ENCODE measurements at places on chromosomes 2 and 18.

- DNase-seq, result no peak
Measured at GRCh38 chr2:69683170-69683971, 39.8 kb upstream of the AAK1 start.

DNA sequence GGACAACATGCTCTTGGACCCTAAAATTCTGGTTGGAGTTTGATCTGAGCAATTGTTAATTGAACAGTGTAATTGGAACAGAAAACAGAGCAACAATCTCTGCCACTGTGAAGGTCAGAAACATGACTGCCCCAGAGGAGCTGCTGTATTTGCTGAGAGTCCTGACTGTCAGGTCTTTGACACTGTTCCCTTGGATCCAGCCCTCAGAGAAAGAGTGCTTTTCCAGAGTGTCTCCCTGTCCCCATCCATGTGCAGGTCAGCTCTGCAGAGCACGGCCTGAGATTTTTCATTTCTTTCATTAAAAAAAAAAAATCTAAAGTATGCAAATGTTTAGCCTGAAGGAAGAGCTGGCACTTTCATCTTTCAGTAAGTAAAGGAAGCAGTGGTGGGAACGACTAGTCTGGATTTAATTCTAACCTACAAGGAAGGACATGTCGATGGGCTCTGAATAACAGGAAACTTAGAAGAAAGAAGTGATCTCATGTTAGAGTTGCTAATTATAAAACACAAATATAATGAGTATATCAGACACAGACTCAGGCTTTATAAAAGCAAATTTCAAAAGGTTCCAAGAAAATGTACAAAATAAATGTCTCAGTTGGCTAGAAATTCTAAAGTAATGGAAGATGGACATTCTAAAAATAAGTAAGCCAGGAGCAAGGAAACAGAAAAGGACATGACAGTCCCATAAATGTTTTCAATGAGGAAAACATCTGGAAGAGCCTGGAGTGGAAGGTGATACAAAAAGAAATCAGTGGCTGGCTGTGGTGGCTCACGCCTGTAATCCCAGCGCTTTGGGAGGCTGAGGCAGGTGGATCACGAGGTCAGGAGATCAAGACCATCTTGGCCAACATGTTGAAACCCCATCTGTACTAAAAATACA lies 876.5 kb downstream of the EPHA4 start:
- no peak for DNase-seq

GRCh38 chr2:199259671-199260070 lies 198.1 kb downstream of the SATB2 start:
- no peak for DNase-seq

DNA sequence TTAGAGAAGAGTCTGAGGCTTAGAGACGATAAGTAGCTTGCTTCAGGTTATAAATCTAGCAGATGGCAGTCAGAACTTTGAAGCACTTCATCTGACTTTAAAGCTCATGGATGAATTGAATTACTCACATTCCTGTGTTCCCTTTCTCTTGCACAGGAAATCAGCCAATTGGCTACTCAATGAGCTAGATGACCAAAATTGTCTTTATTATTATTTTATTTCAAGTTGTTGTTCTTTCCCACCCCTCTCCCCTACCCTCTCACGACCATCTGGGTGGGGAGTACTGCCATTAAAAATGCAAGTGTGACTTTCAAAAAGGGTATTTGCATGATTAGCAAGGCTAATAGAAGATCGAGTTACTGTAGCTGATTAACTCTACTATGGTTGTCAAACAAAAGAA lies 491.1 kb downstream of the NR4A2 start:
- DNase-seq, result no peak

DNA sequence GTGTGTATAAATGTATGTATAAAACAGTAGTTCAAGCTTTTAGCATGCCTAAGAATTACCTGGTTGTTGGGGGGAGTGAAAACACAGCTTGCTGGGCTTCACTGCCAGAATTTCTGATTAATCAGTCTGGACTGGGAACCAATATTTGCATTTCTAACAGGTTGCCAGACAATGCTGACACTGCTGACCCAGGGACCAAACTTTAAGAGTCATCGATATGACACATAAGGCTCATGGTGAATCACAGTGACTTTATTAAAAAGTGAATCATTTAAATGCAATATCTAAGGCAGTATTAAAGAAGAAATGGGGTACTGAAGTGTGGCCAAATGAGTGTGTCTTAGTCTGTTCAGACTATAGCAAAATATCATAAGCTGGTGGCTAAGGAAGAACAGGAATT lies 195.9 kb upstream of the DTNA start:
- no peak for DNase-seq

GRCh38 chr2:116696223-116696622 lies 1118.3 kb upstream of the DDX18 start:
- DNase-seq, result no peak

DNA sequence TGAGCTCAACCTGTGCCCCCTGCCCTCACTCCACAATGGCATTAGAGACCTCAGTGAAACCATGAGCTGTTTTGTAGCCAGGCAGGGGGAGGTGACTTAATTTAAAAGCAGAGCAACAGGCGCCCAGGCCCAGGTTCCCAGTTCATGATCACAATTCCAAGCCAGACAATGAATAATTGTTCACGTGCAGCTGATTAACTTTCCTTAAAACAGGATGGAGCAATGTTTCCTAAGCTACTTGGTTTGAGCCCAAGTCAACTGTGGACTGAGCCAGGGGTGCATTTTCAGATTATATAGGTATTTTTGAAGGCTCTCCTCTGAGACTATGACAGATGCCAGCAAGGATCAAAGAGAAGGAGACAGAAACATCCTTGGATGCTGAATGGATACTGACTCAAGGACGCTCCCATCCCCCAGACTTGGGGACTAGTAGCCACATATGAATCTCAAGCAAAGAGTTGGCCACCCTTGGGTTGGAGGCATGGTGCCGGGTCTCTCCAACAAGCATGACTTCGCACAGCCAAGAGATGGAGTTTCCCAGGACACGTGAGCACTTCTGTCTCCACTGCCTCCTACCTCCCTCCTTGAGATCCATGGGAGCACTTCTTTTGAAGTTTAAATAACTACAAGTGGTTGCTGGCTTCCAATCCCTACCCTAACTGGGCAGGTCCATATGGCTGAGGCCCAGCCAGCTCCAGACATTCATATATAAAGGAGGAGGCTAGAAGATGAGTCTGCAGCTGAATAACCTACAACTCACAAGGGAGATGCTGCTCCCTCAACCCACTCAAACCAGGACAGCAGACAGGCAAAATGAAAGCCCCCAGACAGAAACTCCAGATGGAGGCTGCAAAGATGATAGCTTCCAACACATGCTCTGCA lies 12.7 kb downstream of the SMAD7 start:
- no peak for DNase-seq

DNA sequence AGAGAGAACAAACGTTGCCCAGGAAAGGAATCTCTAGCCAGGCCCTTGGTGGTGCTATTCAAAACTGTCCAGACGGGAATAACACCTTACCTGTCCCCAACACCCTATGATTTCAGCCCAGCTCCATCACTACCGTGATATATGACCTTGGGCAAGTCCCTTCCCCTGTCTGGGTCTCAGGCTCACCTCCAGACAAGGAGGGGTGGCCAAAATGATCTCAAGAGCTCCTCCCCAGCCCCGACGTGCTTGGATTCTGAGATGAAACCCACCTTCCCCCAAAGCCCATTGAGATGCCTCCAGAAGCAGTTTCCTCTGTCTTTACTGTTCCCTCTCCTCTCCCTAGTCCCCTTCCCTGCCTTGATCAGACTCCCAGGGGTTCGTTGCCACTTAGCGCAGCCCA lies 1.5 kb downstream of the KCNK3 start:
- no peak for DNase-seq

- DNase-seq, result no peak
Measured at GRCh38 chr2:37365669-37366068, 21.2 kb downstream of the QPCT start.

- no peak for DNase-seq
Measured at GRCh38 chr2:106343274-106343673, 124.9 kb downstream of the RGPD3 start.

GRCh38 chr18:2395427-2396161 lies 175.7 kb downstream of the METTL4 start:
- DNase-seq, result no peak

DNA sequence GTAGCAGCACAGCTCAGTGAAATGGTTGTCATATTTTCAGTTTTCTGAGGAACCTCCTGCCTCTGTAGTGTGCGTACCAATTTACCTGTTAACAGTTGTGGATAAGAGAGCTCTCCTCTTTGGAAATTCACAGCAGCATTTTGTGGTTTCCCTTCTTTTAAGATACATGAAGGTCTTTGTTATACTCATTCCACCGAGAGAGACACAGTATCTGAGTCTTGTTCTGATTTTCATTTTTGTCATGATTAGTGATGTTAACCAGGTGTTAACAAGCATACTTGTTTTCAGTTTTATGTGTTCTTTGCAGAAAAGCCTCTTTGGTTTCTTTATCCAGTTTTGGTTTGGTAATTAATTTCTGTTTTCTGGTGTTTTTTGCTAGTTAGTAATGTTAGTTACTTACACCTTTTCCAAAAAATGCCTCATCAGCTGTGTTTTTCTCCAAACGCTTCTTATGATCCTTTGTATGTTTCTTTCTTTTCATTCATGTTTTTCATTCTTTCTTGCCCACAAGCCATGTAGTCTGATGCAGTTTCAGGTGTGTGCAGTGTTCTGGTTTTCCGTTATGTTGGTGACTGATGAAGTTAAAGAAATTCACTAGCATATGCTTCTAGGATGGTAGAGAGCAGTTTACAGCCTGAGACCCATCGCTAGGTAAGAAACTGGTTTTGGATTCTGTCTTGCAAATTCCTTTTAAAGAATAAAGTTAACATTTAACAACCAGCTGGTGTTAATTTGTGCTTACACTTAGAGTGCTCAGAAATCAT lies 30.1 kb downstream of the CCDC74A start:
- DNase-seq, result no peak

DNA sequence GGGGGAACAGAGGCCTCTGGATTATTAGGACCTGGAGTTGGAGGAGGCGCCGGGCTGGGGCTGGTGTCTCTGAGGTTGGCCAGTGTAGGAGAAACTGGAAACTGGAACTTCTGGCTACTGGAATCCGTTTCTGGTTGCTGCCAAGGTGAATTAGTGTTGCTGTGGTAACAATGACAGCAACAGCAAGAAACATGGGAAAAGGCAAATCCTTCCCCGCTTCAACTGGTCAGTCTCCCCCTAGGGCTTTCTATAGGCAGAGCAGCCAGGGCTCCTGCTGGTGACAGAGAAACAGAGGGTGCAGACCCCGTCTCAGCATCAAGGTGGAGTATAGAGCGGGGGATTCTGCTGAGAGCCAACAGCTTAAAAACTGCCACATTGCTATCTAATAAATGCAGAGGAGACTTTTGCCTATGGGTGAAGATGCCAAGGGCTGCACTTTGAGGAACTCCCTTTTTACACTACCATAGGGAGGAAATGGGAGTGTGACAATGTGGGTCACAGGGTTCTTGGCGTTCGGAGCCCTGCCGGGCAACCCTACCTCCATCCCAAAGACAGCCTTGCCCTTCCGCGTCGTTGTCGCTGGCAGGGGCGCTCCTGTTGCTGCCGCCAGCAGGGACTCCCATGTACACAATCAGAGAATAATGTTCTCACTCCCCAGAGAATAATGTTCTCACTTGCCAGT lies 81.4 kb upstream of the CABLES1 start:
- no peak for DNase-seq

- DNase-seq, result no peak
Measured at GRCh38 chr2:203594541-203594940, 59.4 kb upstream of the RAPH1 start.

DNA sequence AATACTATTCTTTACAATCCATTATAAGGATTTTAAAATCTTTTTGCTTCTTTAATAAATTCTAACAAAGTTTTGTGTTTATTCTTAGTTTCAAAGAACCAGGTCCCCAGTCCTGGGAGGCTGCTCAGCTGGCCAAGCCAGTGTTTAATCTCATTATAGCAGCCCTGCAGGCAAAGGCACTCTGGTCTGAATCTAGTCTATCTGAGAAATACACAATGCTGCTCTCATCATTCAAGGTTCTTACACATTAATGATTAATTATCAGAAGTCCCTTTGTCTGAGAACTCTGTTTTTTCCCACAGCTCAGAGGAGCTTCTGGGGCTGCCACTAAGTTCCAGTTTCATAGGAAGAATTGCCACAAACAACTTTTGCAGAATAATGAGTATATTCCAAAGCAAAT lies 27.7 kb downstream of the KCTD18 start:
- DNase-seq, result no peak

DNA sequence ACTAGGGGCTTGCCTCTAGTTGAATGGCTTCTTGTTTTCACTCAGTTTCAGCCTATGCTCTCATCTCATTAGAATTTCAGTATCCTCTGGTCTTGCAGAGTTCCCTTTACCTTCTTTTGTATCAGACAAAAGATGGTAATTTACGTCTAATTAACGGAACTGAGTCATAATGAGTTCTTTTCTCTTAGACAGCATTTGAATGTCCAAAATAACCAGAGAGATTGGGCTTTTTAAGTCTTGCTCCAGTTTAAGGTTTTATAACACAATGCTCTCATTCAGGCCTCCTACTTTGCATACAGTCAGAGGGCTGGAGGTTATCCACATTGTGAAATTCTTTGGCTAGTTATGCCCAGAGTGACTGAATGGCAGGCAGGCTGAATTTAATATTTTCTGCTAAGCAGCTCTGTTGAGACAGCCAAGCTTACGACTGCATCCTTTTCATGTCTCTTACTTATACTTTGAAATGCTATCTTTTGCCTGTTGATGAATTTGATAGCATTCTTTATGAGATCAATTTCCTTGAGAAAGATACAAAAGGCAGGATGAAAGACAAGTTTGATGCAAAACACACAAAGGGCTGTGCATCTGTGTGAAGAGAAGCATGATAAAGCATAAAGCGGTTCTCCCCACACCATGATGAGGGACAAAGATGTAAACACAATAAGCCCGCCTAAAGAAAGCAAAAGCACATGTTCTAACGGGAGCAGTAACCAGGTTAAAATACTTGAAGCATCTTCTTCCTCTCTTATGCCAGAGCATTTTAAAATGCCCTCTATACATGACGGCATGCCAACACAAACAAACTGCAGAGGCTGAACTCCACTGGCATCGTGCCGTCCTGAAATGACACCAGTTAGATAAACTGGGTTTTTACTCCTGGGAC lies 90.0 kb downstream of the CDH2 start:
- DNase-seq, result no peak

GRCh38 chr18:33812186-33812585 lies 234.2 kb downstream of the ASXL3 start:
- DNase-seq, result no peak

Data from activated CD4-positive, alpha-beta T cell treated with anti-CD3 and anti-CD28 coated beads, Interleukin-2, amount 50 U/mL, for 4 hours (primary cell).